ENCODE measurements at places on chromosomes 3 and 15.

DNA sequence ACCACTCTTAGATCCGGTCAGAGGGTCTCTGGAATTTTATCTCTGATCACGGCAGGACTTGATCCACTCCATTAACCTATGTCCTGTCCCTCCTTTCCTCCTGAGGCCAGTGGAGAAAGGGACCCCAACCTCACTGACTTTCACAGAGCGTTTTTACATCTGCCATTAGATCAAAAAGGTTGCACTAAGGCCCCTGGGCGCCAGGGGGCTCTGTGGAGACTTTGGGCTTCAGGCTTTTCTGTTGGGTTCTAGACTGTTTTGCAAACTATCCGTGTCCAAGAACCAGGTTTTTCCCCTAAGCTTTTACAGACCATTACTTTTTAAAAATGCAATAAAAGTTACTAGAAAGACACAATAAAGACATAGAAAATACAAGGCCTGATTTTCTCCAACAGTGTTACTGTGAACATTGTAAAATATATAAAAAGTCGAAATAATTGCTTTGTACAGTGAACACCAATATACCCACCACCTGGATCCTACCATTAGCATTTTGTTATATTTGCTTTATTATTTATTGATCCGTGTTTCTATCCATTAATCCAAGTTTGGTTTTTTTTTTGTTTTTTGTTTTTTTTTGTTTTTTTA lies 159.7 kb downstream of the POLR2M start:
- DNase-seq, result peak; percentile 9

- DNase-seq, result no peak
Measured at GRCh38 chr3:183301937-183302580, 49.0 kb downstream of the B3GNT5 start.

- DNase-seq, result no peak
Measured at GRCh38 chr3:157488144-157488543, 15.1 kb downstream of the VEPH1 start.

DNA sequence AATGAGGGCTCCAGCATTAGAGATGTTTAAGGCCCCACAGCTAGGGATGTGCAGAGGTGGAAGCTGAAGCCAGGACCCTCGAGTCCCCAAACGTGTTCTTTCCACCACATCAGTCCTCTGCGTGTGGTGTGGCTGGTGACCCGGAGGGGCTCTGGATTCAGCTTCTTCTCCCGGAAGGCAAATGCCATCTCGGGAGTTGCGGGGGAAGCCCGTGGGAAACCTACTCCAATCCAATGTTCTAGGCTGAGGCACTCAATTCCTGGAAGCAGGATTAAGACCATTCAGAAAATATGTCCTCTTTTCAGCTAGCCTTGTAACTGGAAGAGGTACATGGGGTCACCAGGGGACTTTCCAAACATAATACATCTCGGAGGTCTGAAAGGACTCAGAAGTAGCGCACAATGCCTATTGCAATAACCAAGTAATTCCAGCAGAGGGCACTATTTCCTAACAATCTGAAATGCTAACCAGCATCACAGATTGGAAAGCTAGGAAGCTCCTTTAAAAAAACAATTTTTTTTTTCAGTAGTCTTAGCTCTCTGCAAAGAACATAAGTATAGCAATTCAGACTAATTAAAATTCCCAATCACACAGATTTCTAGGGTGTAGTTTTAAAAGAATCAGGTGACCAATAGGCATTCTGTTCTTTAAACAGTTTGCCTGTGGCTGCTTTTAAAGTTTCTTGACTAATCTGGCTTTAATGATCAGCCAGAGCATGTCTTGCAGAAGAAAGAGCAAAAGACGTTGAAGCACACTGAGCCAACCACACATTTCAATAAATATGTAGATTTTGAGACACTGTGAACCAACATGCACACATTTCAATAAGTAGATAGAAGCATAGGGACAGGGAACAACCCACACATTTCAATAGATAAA lies 36.1 kb downstream of the BNC1 start:
- peak; percentile 23 for DNase-seq

DNA sequence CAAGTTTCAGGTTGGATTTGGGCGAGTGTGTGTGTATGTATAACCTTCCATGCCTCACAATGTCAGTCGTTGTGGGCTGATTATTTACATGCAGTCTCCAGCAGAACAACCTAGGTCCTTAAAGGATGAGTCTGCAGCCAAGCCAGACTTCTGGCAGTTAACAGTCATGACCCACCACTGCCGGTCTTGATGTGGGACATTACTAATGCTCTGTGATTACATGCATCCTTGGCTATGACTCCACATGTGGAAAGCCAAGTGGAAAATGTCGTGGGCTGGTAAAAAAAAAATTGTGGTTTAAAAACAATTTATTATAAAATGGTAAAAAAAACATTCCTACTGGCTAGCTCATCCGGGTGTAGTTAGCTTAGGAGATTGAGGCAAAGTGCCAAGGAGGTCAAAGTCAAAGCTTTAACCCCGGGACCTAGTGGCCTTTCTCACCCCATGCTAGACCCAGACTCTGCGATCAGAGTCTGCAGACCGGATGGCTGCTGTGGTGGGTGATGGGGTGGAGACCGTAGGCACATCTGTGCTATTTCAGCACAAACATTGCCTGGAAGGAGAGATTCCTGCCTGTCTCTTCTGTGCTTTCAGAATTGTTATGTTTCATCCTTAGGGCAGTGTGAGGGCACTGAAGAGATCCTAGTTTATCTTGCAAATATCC lies 6.8 kb downstream of the RARRES1 start:
- no peak for DNase-seq

DNA sequence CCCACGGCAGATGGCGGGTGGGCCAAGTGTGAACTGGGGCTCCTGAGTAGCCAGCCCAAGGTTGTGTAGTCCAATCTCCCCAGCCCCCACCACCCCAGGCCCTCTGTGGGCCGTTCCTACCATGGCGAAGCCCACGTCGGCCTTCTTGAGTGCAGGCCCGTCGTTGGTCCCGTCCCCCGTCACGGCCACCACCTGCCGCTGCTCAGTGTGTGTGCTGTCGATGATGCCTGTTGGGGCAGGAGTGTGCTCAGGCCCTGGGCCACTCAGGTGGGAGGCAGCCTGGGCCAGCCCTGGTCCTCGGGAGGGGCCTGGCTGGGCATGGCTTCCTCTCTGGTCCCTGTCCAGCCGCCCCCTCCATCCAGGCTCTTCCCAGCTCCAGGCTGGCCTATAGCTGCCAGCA lies 25.0 kb upstream of the SEC13 start:
- no peak for DNase-seq

Data from stimulated activated CD4-positive, alpha-beta T cell treated with anti-CD3 and anti-CD28 coated beads, Interleukin-1b, Interleukin-23, amount 100 ng/mL, for 4 hours (primary cell).